Activated CD4-positive, CD25-positive, alpha-beta regulatory T cell (primary cell): ENCODE measurements at places on chromosomes 1 and 21.

GRCh38 chr1:50667710-50668356 lies 244.6 kb upstream of the DMRTA2 start:
- no peak for DNase-seq

DNA sequence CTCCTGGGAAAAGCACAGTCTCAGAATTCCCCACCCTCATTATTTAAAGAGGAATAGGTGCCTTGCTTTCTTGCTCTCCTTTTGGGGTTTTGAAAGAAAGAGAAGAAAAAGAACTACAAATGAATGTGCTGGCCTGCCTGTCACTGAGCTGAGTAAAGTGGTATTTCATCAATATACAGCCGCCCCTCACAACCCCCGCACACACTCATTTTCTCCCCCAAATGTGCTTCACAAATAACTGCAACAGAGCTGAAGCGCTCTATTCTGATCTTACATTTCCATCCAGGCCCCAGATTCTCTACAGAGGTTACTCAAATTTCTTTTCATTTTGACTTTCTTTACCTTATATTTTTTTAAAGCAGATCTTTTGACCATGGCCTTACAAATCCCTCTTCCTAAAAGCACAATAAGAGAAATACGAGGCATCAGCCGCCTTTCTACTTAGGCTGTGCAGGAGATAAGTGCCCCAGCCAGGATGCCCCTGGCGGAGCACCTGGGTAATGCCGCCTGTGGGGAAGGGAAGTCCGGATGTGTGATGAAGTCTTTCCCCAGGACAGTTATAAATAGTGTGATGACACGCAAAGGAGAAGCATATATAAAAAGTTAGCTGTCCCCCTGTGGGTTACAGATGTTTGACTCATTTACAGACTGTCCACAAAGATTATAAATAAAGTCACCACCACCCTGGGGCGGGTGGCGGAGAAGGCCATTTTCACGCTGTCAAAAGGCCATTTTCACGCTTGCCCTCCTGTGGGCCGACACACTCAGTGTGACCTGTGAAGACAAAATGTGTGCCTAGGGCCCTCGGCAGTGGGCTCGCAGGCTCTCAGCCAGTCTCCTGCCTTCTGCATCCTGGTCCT lies 6.5 kb downstream of the KCNN3 start:
- DNase-seq = no peak

- no peak for DNase-seq
These were observed 57.0 kb downstream of the CHD5 start for GRCh38 chr1:6123083-6123482.

DNA sequence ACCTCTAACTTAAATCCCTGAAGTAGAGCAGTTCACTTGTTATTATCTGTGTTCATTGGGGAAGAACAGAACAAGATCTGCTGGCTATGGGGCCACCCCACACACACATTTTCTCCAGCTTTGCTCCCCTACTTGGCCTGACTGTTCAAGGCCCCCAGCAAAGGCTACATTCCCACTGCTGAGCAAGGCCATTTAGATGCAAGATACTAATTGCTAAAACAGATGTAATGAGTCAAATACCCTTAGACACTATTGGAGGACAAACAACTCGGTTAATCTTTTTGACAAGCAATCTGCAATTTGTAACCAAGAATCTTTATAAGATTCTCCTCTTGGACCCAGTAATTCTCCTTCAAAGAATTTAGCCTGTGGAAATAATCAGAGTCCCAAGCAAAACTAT lies 67.7 kb downstream of the NAV1 start:
- DNase-seq = no peak

DNA sequence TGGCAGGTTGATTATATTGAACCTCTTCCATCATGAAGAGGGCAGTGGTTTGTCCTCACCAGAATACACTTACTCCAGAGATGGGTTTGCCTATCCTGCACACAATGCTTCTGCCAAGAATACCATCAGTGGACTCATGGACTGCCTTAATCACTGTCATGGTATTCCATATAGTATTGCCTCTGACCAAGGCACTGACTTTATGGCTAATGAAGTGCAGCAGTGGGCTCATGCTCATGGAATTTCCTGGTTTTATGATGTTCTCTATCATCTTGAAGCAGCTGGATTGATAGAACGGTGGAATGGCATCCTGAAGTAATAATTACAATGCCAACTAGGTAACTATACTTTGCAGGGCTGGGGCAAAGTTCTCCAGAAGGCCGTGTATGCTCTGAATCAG lies 16.6 kb upstream of the GBP6 start:
- no peak for DNase-seq

GRCh38 chr1:40762144-40762923 lies 21.3 kb upstream of the KCNQ4 start:
- no peak for DNase-seq

DNA sequence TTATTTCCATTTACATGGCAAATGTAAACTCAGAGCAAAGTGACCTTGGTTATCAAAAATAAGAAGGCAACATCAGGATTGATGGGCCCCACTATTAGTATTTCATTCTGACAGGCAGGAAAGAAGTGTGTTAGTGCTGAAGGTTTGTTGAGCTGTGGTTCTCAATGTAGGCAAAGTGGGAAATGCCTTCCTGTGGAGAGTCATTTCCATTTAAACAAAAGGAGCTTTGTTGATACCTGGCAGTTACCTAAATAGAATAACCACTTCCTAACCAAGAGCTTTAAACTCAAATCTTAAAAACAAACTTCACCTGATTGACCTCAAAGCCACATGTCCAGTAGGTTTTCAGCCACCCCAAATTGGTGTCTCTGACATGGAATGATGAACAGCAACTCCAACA lies 579.9 kb upstream of the BEND5 start:
- no peak for DNase-seq

GRCh38 chr21:17803536-17803935 lies 15.6 kb downstream of the C21orf91 start:
- no peak for DNase-seq

DNA sequence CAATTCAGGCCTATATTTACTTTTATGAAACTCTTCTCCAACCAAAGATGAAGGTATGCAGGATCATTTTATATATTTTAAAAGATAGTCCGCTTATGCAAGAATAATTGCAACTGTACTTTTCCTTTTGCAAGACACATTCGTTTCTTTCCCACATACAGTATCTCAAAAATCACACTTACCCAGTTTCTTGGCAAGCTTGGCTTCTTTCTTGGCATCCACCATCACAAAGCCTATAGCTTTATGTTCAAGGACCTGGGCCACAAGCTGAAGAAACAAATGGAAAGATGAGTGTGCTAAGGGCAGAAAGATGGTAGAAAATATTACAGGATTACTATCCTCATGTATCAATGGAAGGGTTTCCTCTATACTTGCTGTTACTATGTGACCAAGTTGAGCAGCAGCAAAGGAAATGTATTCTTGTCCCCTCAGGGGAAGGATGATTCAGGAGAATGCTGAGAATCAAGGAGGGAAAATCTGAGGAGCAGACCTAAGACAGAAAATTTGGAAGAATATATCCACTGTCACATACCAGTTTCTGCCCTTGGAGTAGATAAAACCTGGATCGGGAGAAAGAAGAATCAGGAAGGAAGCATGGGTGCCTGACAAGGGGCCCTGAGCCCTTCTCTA lies 23.8 kb downstream of the CASQ2 start:
- no peak for DNase-seq

DNA sequence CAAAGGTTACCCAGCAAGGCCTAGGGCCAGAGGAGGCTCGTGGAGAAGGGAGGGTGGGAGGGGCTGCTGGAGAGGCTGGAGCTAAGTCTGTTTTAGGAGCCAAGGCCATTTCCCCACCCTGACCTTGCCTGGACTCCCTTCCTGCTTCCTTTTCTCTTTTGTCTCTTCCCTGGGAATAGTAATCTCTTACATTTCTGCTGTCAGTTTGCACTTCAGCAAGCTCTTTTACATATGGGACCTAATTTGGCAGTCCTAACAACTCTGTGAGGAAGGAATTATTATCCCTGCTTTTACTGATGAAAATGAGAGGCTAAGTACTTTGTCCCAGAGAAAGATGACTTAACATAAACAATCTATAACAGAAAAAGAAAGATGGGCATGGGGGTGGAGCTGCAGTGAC lies 13.8 kb downstream of the OPTC start:
- no peak for DNase-seq

GRCh38 chr1:182802006-182802803 lies 12.6 kb downstream of the NPL start:
- no peak for DNase-seq

DNA sequence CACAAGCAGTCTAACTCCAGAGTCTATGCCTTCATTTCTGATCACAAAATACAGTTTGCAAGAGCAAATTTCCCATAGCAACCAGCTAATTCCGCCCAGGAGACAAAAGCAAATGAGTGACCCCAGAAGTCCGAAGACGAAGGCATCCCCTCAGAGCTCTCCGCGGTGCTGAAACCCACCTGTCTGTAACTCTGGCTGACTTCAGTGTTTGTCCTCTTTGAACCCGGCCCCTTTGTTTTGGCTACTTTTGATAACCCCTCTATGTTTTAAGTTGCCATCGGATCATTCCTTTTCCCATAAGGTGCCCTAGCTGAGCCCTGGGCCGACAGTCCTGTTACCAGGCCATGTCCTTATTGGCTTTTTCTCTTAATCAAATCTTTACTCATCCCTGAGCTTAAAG lies 515.8 kb downstream of the PTPRU start:
- no peak for DNase-seq

- no peak for DNase-seq
These were observed 36.0 kb downstream of the OVAAL start for GRCh38 chr1:180594723-180595122.

DNA sequence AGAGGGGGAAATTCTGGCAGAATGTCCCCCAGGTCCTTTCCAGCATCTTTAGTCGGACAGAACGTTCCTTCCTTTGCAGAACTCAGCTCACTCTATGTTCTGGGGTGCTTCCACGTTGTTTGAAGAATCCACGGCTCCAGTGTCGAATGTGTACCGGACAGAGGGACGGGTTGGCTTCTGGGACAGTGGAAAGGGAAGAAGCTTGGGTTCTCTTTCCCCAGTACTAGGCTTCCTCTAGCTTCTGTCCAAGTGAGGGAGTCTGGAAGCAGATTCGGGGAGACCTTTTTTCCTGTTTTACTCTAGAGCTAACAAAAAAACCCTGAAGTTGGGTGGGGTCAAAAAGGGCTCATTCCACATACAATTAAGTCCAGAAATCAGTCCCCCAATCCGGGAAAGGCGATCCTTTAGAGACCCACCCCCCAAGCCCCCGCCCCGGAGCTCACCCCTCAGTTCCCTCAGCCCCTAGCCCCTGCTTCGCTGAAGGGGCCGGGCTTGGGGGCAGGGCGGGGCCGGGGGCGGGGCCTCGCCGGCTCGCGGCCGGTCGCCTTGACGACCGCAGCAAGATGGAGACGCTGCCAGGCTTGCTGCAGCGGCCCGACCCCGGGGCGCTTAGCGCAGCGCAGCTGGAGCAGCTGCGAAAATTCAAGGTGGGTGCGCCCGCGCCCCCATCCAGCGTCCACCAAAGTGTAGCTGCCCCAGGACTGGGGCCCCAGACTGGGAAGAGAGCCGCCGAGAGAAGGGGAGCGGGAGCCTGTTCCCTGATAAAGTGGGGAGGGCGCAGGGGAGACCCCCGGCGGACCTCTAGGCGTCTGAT lies at the start of gene RIIAD1:
TSS of gene RIIAD1 (plus strand) at position 549 of the 814 bp plus-strand sequence. CDS start at position 564, 15 bp downstream.
- no peak for DNase-seq

GRCh38 chr1:89085781-89086180 lies 20.8 kb upstream of the GBP1 start:
- DNase-seq = no peak

- DNase-seq = no peak
These were observed 714.9 kb upstream of the CXADR start for GRCh38 chr21:16797966-16798365.

DNA sequence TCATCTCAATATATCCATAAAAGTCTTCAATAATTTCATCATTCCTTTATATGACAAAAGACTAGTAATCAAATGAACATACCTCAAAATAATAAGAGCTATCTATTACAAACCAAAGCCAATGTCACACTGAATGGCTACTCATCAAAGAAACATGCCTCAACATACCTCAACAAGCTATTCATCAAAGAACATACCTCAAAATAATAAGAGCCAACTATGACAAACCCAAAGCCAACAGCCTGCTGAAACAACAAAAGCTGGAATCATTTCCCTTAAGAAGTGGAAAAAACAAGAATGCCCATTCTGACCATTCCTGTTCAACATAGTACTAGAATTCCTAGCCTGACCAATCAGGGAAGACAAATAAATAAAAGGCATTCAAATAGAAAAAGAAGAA lies 1373.7 kb downstream of the BRINP3 start:
- no peak for DNase-seq

DNA sequence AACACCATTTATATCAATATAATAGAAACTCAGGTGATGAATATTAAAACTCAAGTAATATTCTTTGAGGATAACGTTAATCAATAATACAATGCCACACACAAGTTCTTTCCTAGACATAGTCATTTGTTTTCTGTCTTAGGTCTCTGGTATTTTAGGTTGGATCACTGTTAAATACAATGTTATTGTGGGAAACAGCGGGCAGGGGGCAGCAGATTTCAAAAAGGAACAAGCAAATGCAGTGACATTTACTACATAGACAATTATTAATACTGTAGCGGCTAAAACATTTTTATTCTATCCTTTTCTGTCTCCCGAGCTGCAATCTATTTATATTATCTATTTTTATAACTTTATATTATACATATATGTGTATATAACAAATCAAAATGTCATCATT lies 186.4 kb upstream of the ZNHIT6 start:
- DNase-seq = no peak

GRCh38 chr1:223331301-223331700 lies 32.7 kb downstream of the SUSD4 start:
- no peak for DNase-seq

- DNase-seq = no peak
These were observed 14.1 kb downstream of the EPS15 start for GRCh38 chr1:51504806-51505525.

DNA sequence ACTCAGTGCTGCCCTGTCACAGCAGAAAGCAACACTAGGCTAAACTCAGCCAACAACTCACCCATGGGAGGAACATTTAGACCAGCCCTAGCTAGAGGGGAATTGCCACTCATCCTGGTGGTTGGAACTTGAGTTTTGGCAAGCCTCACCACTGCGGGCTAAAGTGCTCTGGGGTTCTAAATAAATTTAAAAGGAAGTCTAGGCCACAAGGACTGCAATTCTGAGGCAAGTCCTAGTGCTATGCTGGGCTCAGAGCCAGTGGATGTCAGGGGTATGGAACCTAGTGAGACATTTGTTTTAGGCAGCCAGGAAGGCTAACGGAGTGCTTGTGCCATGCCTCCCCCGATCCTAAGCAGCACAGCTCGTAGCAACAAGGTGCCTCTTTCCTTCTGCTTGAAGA lies 78.0 kb downstream of the RGS13 start:
- no peak for DNase-seq

- no peak for DNase-seq
These were observed 10.1 kb upstream of the CITED4 start for GRCh38 chr1:40872276-40872675.

DNA sequence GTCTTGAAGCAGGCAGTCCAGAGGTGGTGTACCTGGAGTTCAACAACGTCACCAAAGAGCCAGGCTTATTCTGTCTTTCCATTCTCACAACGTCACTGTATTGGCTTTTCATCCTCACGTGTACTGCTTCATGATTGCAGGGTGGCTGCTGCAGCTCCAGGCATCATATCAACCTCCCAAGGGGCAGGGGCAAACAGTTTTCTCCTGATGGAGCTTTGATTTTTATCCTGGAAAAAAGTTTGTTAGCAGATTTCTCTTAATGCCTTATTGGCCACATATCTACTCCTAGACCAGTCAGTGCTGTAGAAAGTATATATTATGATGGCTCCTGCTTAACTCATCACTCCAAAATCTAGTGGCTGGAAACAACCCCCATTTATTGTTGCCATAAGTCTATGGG lies 8.3 kb upstream of the OPRD1 start:
- DNase-seq = no peak

- DNase-seq = no peak
These were observed 6.1 kb downstream of the SMG5 start for GRCh38 chr1:156276532-156276931.
